ENCODE measurements at places on chromosomes 6 and 20. TPM values are rescaled to one million over a fixed set of nuclear protein-coding genes. Genes with fewer than 3 reads are reported as not detected.

Gene MTG2
- 19.3 TPM for total RNA-seq

Gene TSPO2
- total RNA-seq = not detected

Gene LGSN
- not detected for total RNA-seq

Gene FOXC1
- 12.1 TPM for total RNA-seq

Gene KHDC1L
- total RNA-seq = not detected

Gene PLCB1
- 18.0 TPM for total RNA-seq

Gene SAPCD1
- total RNA-seq = 2.4 TPM

Gene TRIM10
- not detected for total RNA-seq

DNA sequence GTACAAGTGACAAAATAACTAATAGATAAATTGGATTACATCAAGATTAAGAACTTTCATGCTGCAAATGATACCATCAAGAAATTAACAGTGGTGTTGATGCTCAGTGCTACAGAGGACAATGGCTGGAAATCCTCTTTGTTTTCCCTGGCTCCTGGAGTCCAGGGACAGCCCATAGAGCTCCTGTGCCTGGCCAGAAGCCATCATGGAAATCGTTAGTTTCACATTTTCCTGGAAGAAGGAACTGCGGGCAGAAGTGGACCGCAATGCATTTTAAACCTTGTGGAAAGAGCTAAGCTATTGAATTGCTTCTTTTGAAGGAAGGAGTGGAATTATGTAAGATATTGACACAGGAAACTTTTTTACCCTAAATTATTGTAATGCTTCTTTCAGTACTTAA, 276.0 kb downstream of the GJA1 start:
- peak; percentile 91 for DNase-seq

DNA sequence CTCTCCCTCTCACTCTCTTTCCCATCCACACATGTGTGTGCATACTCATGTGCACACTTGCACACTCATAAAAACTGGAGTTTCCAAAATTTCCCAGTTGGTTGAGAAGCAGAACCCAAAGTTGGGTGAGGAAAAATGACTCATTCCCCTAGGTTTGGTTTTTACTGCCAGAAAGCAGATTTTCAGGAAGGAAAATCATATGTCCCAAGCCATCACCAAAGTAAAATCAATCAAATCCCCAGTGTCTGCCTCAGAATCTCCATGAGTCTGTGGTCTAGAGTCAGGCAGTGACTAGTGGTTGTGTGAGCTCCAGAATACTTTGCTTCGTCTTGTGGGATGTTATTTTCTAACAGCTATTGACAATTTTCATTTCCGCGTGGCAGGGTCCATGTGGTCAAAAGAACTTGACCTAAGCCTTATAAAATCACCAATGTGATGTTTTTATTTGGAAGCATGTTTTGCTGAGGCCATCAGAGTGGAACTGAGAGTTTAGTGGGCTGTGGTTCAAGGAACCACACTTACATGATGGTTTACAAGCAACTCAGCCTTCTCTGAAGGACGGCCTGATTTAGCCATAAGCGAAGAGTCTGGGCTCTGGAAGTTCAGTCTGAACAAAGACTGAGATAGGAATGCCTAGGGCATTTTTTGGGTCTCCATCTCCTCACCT, 81.9 kb upstream of the CCN6 start:
- no peak for DNase-seq

DNA sequence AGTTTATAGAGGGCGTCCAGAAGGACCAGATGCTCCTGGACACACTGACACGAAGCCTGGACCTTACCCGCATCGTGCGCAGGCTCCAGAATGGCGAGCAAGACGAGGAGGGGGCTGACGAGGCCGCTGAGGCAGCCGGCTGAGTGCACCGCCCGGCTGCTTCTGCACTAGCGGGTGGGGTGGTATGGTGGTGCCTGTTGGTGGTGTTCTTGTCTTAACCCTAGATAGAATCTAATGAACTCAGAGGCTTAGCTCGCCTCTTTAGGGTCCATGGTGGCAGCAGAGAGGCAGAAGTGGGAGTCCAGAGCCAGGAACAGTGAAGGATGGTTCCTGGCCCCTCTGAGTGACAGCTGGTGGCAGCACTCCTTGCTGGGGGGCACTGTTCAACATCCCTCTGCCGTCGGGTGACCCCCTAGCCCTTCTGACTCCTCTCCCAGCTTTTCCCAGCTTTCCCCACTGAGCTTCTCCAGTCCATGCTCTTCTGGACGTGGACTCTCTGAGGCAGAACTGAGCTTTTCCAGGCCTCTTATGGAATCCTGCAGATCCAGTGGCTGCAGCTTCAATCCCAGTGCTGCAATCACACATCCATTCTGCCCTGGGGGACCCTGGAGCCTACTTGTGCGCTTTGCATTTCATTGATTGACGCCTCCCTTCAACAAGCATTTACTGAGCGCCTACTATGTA, 6.2 kb downstream of the GUCA1A start:
- no peak for DNase-seq

DNA sequence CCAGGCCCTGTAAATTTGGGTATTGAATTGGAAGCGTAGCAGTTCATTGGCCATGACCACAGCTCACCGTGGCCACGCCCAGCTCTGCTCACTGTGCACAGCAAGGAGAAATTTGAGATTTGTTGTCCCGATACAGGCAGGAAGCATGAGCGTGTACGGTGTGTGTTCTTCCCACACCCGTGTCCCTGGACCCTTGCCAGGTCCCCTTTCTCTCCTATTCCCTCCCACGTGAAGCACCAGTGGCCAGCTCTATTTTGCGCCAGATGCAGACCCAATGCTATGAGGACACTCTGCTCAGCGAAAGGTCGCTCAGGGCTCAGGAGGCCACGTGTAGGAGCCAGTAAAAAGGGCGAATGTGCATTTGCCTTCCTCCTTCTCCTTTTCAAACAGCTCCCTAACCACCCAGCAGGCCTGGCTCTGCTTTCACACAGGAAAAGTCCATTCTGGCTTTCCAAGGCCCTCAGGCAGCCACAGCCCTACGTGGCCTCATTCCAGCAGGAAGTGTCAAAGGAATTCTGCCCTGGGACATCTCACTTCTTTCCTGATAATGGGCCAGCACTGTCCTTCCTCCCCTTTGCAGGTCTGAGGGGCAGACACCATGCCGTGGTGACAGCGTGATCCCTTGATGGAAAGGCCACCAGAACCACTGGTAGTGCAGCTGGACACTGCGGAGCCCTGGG, 499.2 kb upstream of the CDH4 start:
- no peak for DNase-seq

DNA sequence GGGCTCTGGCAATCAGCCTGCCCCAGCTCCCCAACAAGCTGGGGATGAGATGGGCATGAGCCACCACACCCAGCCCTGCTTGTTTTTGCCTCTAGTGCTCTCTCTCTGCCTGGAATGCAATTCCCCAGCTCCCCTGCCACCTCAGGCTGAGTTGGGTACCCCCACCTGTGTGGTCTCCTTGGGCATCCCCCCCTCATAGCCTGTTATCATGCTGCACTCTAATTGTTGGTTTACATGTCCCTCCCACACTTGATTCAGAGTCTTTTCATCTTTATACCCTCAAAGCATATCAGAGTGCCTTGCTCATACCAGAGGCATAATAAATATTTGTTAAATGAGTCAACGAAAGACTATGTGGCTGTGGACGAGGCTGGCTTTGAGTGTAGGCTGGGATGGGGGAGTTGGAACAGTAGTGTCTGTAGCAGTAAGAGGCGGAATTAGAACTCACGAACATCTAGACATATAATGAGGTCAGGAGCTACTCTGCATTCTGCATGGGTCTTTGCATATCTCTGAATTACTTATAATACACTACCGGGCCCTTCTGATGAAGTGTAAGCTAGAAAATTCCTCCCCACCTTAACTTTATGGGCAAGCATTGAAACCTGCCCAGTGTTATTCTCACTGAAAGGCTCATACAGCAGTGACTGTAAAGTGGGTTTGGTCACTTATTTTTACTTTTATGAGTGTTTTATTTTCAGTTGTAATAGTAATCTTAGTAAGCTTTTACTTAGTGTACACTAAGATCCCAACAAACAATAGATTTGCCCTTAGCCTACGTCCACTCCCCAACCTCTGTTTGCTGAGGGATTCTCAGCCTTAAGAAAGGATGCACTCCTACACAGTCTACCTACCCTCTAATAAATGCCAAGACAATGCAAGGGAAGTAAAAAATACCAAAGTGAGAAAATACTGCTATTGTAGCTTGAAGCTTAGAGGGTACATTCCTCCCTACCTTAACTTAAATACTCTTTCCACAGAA, 58.7 kb downstream of the EDN1 start:
- DNase-seq = peak; percentile 60

DNA sequence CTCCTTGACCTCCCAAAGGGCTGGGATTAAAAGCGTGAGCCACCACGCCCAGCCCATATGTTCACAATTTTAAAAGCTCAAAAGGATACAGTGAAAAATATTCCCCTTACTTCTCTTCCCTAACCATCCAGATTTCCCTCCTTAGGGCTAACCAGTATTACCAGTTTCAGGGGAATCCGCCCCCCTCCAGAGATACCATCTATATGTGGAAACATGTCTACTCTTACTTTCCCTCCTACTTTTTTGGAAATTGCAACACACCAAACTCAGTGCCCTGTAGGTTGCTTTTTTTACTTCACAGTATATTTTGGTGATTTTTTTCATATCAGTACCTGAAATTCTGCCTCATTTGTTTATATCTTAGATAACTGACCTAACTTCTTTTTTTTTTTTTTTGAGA, 6.9 kb upstream of the RPL10A start:
- DNase-seq = no peak

GRCh38 chr20:58543274-58543673, 28.1 kb upstream of the APCDD1L start:
- no peak for DNase-seq

DNA sequence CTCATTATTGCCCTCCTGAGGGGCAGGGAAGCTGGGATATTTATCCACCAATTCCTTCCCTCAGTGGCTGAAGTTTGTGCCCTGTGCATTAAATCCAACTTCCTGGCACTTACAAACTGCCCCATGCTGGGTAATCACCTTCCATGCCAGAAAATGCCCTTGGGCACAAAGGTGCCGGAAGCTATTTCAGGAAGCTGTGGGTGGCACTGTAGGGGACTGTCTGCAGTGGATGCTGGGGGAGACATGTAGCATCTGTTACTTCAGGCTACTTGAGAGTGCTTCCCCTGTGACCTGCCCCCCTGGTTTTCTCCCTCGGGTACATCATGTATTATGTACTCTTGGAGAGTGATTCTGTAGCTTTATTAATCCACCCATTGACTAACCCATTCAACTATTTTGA, 24.7 kb upstream of the RALGAPA2 start:
- no peak for DNase-seq

GRCh38 chr6:18260448-18261106, 3.8 kb downstream of the DEK start:
- no peak for DNase-seq

DNA sequence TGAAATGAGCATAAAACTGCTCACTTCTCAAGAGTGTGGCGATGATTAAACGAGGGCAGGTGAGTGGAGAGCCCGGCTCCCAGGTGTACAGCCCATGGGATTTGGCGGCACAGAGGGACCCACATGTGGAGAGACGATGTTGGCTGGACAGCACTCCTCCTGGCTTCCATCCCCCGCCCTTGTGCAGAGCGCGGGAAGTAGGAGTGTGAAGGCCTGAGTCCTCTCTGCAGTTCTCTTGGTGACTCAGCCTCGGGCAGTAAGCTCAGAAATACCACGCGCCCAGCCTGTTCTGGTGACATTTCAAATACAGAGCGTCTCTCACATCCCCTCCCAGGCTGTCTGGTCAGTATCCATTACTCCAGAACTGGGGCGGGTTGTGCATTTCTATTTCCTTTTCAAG, 94.2 kb upstream of the SRSF6 start:
- DNase-seq = no peak

DNA sequence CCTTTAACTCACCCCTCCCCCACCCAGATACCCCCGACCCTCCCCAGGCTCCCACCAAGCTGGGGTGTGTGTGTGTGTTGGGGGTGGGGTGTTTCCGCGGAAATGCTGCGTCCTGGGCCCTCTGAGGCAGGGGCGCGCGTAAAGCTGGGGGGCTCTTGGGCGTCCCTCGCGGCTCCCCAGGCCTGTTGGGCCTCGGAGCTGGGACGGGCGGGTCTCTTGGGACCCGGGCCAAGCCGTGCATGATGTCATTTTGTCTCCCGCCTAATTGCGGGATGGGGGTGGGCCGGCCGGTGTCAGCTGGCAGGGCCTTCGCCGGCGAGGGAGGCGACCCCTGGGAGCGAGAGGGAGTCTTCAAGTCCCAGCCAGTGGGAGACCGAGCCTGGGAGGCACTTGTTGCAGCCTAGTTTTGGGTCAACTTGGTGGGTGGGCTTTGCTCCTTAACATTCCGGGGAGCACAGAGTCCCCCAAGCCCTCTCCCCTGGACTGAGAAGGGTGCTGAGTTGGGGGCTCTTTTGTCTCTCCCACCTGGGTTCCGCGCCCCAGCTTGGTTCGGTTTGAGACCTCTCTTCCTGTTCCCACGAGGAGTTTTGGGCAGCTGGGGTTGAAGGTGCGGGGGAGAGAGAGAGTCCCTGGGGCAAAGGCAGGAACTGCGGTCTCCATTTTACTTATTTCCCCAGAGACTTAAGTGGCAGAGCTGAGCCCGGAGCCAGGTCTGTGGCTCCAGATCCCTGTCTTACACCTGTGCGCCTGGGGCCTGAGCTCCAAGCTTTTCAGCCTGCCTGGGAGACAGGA, 623 bp downstream of the MYBL2 start:
- peak; percentile 21 for DNase-seq

DNA sequence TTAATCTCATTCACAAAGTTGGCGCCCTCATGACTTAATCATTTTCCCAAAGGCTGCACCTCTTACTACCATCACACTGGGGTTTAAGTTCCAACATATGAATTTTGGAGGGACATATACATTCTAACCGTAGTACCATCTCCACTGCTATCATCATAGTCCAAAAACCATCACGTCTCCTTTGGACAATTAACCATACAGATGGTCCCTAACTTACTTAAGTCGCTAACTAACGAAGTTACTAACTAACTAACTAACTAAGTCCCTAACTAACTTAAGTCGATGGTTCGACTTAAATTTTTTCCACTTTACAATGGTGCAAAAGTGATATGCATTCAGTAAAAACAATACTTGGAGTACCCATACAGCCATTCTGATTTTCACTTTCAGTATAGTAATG, 24.0 kb upstream of the TBC1D22B start:
- no peak for DNase-seq

- peak; percentile 89 for DNase-seq
These were observed 178.2 kb downstream of the FOXC1 start for GRCh38 chr6:1787894-1788293.

GRCh38 chr6:41871691-41872090, 23.5 kb downstream of the USP49 start:
- DNase-seq = no peak

GRCh38 chr6:122692175-122692598, 82.0 kb downstream of the PKIB start:
- no peak for DNase-seq

- no peak for DNase-seq
These were observed 950.7 kb upstream of the FLRT3 start for GRCh38 chr20:15288106-15288505.

- no peak for DNase-seq
These were observed 1299.1 kb upstream of the ADGRB3 start for GRCh38 chr6:67336014-67336413.

DNA sequence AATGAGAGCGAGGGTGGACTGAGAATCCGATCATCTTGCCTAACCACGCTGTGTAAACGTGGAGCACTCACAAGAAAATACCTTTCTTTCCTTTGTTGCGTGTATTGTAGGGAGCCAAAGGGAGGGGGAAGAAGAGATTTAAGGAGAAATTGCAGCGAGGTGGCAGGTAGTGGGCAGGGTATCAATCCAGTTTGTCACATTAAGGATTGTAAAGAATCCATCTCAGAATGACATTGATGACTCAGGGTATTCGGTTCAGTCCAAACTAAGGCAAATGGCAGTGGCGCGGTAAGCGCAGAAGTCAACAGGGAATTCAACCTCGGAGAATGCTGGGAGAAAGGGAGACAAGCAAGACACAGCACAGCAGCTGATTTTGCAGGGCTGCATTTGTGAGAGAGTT, 146.2 kb downstream of the ID4 start:
- DNase-seq = no peak

GRCh38 chr20:20759132-20759531, 46.7 kb upstream of the RALGAPA2 start:
- DNase-seq = peak; percentile 62
